ENCODE measurements at places on chromosomes 11 and 22. TPM values are rescaled to one million over a fixed set of nuclear protein-coding genes. Genes with fewer than 3 reads are reported as not detected.

Gene APOA4
- not detected for total RNA-seq

Gene RNF215
- 11.9 TPM for total RNA-seq

Gene ROM1
- total RNA-seq, result 3.3 TPM

Gene DDX10
- 19.7 TPM for total RNA-seq

Gene NEFH
- 0.58 TPM for total RNA-seq

Gene NXF1
- 24.3 TPM for total RNA-seq

Gene PLEKHB1
- 1.0 TPM for total RNA-seq

Gene PKNOX2
- 11.5 TPM for total RNA-seq

Gene ABCC8
- total RNA-seq, result 1.3 TPM

Gene OR5A1
- total RNA-seq, result not detected

Gene OR1S1
- not detected for total RNA-seq

Gene USP2
- total RNA-seq, result 8.3 TPM

Gene HBE1
- 10.3 TPM for total RNA-seq

Gene BLID
- 1.2 TPM for total RNA-seq

Gene SYT7
- total RNA-seq, result 0.93 TPM

Gene FJX1
- total RNA-seq, result 6.5 TPM

Gene KRTAP5-7
- total RNA-seq, result not detected

Gene MYO18B
- 80.6 TPM for total RNA-seq

Gene PHLDB1
- 52.5 TPM for total RNA-seq

Gene KLHL35
- 3.6 TPM for total RNA-seq

Gene DUSP8
- total RNA-seq, result 1.5 TPM

Gene PPFIBP2
- total RNA-seq, result 45.4 TPM

Gene FAM181B
- 0.27 TPM for total RNA-seq

Gene RTN4R
- 7.3 TPM for total RNA-seq

Gene OR5D13
- not detected for total RNA-seq

Gene ACTN3
- 81.6 TPM for total RNA-seq

Gene APOBEC3F
- 2.7 TPM for total RNA-seq

Gene MS4A7
- total RNA-seq, result 7.4 TPM

Gene MS4A6A
- 27.6 TPM for total RNA-seq

Gene FXYD2
- 3.3 TPM for total RNA-seq

Gene SNX32
- 0.98 TPM for total RNA-seq

Data from muscle of leg (tissue), 16 donors.